NCI-H1417 treated with DMSO at 0.1 percent for 48 hours (cell line): ENCODE measurements at places on chromosomes 7 and 10.

DNA sequence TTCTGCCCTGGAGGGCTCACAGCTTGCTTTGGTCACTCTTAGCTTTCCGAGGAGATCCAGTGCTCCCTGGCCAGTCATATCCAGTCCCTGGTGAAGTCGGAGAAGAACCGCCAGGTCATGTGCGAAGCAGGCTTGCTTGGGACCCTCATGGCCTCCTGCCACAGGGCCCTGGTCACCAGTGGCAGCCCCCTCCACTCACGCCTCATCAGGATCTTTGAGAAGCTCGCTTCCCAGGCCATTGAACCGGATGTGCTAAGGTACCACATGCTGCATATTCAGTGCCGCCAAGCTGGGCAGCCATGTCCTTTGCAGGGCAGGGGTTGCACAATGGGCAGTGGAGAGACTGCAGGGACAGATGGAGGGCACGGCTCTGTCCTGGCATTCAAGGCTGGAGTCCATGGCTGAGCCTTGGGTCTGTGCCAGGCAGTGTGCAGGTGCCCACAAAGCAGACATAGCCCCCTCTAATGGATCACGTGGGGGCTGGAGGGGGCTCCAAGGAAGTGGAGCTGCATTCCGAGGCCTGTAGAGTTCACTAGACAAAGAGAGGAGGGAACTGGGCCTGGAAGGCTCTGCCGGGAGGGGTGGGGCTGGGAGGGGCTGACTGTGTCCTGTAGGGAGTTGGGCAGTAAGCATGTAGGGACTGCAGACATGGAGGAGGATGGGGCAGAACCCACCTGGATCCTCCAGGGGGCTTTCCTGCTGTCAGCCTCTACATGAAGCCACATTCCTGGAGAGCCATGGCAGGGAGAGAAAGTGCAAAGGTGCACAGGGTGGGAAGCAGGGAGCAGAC, 89.9 kb downstream of the WDFY4 start:
- DNase-seq: no peak

DNA sequence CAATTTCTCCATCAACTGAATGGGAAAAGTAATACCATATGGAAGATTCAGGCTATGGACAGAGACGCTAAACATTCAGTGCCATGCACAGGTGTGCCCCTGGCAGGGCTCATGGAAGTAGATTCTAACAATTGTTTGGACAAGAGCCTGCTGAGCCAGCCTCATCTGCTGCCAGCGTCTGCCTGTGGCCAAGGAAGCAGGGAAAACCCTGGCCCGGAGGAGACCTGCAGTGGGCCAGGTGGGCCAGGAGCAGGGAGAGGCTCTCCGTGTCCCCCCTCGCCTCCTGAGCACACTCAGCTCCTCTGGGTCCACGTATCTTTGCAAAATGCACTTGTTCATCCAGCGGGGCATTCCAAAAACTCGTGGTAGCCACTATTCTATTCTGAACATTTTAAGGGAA, 130.1 kb downstream of the TCERG1L start:
- no peak for DNase-seq

DNA sequence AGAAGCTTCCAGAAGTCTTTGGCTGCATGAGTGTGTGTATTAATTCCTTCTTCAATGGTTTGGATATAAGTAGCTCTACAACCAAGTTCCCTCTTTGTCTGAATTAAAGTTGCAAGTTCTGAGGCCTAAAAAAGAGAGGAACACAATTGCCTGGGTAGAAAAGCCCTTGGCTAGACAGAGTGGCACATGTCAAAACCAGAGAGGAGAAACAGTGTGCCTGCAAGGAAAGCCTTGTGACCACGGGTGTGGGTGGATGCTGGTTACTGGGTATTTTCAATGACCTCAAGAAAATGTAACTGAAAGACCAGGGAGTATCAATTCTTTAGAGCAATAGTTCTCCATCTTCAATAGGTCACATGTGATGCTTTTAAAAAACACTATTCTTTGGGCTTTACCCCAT, 148.3 kb downstream of the SVIL start:
- no peak for DNase-seq

GRCh38 chr10:103803941-103804340, 51.4 kb downstream of the SH3PXD2A start:
- DNase-seq: no peak

- DNase-seq: no peak
These were observed 188.7 kb downstream of the DNAJB6 start for GRCh38 chr7:157525491-157525915.

DNA sequence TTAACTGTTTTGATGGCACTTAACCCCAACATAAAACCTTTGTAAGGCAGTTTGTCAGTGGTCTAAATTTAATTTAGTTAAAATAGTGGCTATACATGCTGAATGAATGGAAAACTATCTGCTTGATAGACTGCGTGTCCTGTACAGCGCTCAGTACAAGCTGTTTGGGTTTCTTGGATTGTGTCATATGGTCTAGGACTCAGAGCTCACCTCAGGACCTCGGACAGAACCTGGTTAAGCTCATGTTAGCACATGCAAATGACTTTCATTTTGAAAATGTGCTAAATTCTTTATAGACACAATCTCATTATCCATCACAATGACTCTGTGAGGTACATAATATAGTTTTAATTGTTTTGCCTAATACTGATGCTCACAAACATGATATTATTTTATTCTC, 55.7 kb upstream of the RELN start:
- no peak for DNase-seq

GRCh38 chr10:45429790-45430189, 55.8 kb downstream of the ALOX5 start:
- no peak for DNase-seq

GRCh38 chr7:98211221-98211675, at the start of gene BHLHA15:
Gene BHLHA15, plus strand, starts transcription at chr7:98211439. Its CDS starts 871 bp downstream, at chr7:98212310.
- no peak for DNase-seq

GRCh38 chr10:21889477-21890275, 113.9 kb downstream of the DNAJC1 start:
- no peak for DNase-seq

- peak; percentile 100 for DNase-seq
These were observed 161.3 kb downstream of the DYNC1I1 start for GRCh38 chr7:95933618-95934017.

GRCh38 chr10:104735757-104736391, 94.8 kb downstream of the SORCS3 start:
- DNase-seq: no peak

DNA sequence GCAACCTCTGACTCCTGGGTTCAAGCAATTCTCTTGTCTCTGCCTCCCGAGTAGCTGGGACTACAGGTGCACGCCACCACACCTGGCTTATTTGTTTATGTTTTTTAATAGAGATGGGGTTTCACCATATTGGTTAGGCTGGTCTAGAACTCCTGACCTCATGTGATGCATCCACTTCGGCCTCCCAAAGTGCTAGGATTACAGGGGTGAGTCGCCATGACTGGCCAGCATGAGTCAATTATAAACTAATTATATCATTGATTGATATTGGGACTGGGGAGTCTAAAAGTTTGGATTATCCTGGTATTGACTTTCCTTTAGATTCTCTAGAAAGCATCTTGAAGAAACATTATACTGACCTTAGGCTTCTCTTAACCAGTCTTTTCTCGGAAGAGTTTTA, 73.9 kb upstream of the CCNY start:
- DNase-seq: no peak

DNA sequence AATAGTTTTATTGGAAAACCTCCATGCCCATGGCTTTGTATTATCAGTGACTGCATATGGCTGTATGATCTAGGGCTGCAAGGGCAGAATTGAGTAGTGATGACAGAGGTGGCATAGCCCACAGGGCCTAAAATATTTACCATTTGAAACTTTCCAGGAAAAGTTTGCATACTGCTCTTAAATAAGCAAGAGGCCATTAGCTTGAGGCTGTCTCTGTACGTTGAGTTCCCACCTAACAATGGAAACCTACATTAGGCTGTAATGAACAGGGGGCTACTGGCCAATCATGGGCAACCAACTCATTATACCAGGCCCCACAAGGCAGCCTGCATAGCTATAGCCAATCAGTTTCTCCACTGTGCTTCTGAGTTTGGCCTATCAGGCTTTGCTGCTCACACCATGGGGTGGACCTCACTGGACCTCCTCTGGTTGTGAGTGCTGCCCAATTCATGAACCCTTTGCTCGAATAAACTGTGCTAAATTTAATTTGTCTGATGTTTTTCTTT, 673 bp upstream of the ST8SIA6 start:
- no peak for DNase-seq

DNA sequence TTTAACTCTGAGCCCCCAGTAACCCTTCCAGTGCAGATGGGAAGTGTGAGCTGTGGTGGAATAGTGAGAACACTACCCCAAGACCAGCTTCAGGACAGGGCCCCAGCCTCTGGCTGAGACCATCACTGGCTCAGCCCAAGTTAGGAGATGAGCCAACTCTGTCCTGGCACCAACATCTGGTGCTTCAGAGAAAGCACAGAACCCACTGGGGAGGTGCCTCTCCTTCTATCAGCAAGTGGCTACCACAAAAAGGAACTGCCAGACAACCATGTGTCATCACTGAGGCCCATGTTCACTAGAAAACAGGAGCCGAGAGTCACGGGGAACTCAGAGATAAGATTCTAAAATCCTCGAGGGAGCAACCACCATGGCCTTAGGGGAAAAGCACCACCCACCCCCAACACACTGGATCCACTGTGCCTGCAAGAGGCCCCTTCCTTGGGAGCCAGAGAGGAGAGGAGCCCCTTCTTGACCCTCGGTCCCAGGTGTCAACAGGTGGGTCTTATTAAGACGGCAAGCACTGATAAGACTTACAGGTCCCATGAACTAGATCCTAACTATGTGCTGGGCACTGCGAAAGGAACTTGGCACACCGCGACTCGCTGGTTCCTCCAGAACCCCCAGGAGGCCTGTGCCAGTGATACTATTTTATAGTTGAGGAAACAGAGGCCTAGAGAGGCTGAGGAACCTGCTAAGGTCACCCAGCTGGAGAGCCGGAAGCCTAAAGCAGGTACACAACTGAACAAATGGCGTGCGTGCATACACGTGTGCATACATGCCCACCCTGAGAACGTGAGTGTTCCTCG, 102.7 kb downstream of the FAM53B start:
- no peak for DNase-seq

DNA sequence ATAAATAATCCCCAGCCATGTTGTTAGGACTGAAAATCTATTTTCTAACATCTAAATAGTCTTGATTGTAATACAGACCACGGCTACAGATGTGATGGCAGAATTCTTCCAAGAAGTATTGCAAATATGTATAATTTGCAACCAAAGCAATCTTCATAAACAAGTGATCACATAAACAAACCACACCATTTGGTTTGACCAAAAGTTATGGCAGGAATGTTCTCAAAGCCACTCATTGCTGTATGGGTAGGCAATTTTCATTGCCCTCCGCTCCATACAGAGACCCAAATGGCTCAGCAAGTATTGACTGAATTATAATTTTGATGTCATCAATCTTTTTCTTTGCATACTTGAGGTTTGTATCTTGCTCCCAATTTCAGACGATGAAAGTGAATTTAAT, 19.0 kb upstream of the RHOBTB1 start:
- no peak for DNase-seq

- DNase-seq: no peak
These were observed 13.3 kb upstream of the EPC1 start for GRCh38 chr10:32360241-32360640.

DNA sequence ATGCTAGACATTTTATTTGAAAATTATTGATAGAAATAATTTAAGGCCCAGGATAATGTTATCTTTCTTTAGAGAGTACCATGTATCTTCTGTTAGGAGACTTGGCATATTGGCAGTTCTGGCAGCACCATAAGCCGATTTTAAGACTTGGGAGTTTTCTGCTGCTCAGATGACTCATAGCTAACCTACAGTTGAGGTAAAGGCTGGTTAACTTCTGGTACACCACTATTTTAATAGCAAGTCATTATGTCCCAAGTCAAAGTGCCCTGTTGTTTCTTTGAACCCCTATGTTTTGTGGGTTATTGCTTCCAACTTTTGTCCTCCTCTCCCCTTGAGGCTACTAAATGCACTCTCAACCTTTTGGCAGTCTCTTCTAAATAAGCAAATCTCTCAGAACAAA, 25.2 kb downstream of the ATRNL1 start:
- no peak for DNase-seq

- no peak for DNase-seq
These were observed 63.1 kb downstream of the CYTH3 start for GRCh38 chr7:6209340-6209739.

GRCh38 chr10:131574363-131574706, 262.8 kb upstream of the TCERG1L start:
- no peak for DNase-seq

DNA sequence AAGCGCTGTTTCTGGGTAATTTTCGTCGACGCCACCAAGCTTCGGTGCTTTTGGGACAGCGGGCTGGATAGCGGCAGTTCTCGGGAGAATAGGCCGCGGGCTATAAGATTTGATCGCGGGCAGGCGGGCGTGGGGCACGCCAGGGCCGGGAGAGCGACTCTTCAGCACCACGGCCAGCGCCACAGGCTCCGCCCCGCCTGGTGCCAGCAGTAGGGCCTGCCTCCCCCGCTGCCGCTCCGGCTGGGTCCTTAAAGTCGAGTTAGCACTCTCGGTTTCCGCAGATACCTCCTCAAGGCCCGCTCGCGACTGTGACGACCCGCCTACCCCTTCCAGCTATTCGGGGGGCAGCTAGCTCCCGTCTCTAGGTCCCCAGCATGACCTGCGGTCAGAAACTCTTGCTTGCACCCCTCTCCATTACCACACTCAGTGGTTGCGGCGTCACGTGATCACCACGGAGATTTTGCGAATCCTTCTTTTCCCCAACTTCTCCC, 9.4 kb downstream of the NXPH1 start:
- no peak for DNase-seq

GRCh38 chr7:47664650-47665195, 82.8 kb upstream of the TNS3 start:
- no peak for DNase-seq

GRCh38 chr7:157278791-157279724, 57.7 kb upstream of the DNAJB6 start:
- DNase-seq: no peak
